Activated T-cell treated with anti-CD3 and anti-CD28 coated beads for 1 hour (primary cell): ENCODE measurements at places on chromosomes 4 and X.
A peak's percentile ranks its signal among the peaks of the same experiment; 100 is the strongest.

DNA sequence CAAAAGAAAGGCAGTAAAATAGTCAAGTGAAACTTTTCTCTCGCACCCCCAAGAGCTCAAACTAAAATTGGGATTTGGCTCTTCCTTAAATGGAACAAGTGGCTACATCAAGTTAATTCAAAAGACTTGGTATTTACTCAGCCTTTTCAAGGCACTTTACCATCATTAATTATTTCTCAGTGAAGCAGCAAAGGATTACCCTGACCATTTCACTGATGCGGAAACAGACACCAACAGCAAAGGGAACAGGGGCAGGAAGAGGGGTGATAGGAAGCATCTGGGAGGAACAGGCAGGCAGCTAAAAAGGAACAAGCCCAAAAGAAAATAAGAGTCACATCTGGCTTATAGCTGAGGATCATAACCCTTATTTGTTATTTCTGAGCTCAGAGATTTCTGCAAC lies 2.7 kb downstream of the SCML2 start:
- no peak for DNase-seq

DNA sequence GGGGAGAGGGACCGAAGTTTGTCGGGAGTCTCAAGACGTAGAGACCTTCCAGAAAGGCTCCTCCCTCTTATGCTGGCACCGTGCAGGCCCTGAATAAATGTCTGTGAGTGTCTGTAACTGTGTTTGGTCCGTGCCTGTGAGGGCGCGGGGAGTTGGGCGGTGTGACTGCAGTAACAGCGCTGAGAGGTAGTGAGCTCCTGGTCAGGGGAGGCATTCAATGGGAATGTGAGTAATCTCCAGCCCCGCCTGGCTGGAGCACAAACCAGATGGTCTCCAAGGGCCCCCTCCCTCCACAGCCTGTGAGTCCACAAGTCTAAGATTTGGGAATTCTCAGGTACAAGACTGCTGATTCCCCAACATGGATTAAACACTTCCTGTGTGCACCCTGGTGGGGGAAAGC lies 100.0 kb downstream of the HMX1 start:
- DNase-seq: no peak

- no peak for DNase-seq
Observed at GRCh38 chr4:53619431-53619830, 28.1 kb upstream of the LNX1 start.

DNA sequence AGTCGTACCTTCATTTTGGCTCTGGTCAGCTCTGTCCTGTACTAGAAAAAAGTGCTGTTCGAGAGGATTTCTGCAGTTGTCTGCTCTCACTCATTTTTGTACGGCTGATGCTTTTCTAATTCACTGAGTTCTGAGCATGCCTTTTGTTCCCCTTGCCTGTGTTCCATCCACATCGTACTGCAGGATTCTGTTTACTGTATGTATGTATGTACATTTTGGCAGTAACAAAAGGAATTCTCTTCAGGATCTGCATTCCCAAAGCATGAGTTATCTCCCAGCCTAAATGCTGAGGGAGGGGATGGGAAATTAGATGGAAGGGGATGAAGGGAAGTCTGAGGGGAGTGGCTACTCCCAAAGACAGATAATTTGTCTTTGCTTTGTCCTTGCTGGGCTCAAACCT lies 87.6 kb downstream of the GBA3 start:
- DNase-seq: no peak

DNA sequence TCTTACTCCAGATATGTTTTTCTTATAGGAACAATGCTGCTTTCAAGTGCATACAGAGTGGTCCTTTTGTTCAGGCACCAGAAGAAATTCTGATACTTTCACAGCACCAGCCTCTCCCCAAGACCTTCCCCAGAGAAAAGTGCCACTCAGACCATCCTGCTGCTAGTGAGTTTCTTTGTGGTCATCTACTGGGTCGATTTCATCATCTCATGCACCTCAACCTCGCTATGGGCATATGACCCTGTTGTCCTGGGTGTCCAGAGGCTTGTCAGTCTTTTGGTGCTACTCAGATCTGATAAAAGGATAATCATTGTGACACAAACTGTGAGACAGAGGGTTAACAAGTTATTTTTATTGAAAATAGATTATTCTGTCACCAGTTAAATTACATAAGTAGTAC lies 39.5 kb downstream of the WDR13 start:
- DNase-seq: no peak

DNA sequence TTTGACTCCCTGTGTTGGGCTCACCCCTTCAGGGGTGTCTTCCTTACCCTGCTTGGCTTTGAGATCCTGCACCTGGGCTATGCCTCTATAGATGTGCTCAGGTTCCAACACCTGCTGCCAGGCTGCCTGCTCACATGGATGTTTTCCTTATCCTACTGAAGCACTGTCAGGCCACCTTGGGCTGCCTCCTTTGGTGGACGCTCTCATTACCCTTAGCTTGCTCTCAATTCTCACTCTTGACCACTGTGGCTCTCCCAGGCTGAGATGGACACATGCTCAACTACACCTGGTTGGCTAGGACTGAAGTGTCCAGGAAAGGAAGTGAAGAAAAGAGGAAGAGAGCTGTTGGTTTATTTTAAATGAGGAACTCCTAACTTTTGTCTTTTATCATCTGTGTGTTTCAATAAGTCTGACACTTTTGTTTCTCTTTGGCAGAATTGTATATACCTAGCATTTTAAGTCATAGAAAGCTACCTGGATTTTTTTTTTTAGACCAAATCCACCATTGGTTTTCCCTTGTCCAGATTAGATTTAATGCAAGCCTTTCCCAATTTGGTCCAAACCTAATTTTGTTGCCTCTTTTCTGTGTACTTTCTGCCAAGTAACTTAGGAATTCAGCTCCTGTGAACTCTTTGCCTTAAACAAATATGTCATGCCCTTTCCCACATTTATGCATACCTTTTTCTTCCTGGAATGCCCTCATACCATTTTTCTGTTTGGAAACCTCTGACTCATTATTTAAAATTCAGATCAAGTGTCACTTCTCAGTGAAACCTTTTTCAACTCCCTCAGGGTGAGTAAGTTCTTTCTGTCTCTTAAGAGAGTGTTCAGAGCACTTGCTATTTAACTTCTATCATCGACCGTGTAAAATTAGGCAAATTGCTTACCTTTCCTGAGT lies 175.8 kb downstream of the GC start:
- no peak for DNase-seq

DNA sequence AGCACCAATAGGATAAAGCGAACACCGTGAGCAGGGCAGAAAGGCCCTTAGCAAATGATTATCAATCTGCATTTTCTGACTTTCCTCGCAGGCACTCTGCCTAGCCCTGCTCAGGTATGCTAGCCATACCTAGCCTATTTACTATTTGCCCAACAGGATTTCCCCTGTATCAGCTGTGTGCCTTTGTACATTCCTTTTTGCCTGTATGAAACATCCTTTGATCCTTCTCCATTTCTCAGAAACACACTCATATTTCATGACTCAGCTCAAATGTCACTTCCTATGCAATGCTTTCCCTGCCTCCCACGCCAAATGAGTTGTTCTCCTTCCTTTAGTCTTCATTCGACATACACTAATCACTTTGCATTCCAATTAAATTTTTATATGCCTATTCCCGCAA lies 37.2 kb downstream of the PCDH7 start:
- no peak for DNase-seq

DNA sequence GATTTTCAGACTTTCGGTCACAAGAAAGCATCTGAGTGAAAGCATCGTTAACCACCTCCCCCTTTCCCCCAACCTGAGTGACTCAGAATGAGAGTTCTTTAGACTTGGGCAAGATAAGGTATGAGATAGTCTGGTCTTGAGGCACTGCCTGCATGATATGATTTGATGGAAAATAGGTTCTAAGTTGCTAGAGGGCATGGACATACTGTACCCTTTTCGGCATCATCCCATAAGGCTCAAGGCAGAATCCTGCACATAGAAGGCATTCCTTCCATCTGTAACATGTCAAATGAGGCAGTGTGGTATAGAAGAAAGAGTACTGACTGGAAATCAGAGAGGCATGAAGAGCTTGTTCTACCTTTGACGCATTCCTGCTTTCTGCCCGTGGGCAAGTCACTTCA lies 16.8 kb upstream of the AMOT start:
- no peak for DNase-seq

DNA sequence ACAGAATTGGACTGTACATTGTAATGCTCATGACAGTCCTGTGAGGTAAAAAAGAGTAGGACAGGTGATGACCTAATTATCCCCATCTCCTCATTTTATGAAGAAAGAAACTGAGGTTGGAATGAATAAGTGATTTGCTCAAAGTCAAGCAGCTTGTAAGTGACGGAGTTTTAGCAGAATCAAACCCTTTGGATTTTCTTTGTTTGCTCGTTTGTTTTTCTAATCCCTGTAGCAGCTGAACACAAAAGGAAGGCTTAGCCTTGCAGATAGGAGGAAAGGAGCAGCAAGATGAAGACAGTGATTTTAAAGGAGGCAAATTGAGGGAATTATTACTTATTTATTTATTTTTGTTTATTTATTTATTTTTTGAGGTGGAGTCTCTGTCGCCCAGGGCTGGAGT lies 528.4 kb upstream of the AMOT start:
- no peak for DNase-seq

- no peak for DNase-seq
Observed at GRCh38 chrX:48490661-48491060, 14.7 kb downstream of the FTSJ1 start.

DNA sequence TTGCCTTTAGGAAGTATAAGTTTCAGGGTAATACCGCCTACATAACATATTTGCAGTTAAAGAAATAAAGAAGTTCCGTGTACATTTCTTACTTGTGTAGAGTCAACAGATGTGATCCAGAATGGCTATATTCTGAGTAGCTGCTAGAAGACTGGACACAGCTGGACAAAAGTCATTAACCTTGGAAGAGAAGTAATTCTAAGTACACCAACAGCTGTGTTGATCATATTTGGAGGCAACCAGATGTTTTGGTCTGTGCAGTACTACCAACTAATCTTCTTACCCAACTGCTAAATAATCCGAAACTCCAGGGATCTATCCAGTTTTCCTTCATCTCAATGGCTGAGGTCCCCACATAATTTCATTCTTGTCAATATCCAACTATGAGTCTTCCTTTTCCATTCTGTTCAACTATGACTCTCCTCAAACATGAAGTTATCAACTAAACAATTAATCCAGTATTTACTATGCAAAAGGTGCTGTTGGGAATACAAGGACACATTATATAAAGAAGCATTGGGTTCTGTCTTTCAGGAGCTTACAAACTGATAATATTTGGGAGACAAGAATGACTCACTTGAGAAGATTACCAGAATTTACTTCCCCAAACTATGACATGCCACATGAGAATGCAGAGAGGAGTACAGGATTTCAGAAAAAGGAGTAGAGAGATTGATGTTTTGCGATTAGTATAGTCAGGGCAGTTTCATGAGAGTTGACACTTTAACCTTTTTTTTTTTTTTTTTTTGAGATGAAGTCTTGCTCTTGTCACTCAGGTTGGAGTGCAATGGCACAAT lies 78.2 kb downstream of the COL4A6 start:
- DNase-seq: no peak

DNA sequence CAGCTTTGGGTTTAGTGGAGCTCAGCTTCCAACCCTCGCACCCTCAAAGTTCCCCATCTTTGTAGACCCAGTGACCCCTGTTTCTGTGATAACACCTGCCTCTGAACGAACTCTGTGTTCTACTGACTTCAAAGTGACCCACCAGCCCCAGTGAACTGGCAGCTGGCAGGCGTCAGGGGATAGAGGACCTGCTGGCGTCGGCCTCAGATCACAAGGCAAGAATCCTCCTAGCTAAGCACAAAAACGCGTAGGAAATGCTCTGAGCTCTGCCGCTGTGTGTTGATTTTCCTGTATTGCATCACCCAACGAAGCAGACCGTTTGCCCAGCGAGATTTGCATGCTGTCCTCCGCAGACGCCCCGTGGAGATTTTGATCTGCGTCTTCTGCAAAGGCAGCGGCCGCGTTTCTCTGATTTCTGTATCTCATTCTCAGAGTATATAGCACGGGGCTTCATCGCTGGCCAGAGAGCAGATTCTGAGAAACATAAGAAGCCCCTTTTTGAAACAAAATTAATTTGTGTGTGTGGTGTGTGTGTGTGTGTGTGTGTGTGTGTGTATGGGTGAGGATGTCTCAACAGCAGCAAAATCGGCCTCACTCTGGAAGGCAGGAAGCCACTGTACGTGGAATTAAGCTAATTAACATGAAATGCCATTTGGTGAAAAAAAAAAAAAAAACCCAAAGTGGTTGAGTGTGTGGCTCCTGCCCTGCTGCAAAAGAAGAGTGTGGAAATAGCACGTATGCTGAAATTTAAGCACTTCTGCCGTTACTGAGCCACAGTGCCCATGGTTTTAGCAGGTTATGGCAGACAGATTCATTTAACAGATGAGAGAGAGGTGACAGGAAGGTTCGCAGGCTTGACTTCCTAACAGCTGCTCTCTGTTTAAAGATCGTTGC lies 29.2 kb upstream of the ASMTL start:
- peak; percentile 46 for DNase-seq

GRCh38 chr4:102343964-102344519 lies 1.2 kb downstream of the SLC39A8 start:
- no peak for DNase-seq

DNA sequence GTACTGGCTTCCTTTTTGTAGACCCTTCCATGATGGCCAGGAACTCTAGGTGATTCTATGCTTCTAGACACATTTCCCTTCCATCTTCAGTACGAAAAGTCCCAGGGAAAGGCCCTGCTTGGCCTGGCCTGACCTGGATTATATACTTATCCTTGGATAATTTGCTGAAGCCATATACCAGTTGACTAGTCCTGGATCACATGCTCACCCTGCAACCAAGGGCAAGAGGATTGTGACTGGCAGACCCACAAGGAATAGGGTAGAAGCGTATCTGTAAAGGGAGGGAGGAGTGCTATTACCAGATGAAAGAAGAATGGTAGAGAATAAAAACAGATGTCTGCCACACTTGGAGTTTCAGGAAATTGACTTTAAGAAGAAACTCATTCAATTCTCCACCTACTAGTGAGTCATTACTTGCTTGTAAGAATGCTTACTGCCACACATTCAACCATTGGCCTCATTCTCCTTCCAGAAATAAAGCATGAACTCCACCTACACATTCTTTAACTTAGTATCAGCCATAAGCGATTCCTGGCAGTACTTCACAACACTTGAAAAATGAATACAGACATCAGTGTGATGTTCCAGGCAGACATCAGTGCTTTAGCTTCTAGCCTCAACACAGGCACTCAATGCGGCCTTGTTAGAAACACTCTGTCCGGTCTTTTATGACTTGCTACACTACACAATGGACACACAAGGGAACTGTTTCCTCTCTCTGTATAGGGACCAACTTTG lies 141.8 kb downstream of the CBR4 start:
- no peak for DNase-seq

GRCh38 chr4:125045311-125045710 lies 269.4 kb upstream of the FAT4 start:
- DNase-seq: no peak

DNA sequence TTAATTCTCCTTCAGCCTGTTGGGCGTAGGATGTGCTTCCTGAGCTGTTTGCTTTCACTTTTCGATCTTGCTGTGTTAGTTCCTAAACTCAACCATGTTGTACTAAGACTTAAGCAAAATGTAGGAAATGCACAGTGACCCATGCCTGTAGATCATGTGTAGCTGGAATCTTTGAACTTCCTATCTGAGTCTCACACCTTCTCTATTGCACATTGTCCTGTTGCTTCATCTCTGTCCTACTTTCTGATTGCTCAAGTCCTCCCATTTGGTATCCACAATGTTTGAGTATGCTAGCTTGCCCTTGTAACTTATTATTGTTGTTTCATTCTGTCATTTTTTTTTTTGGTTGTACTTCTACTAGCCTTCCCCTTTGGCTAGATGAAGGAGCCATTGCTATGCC lies 239.6 kb downstream of the PPP1R2C start:
- no peak for DNase-seq

GRCh38 chrX:9316096-9316495 lies 148.8 kb upstream of the TBL1X start:
- no peak for DNase-seq
